ENCODE measurements at places on chromosomes 11 and 22. TPM values are rescaled to one million over a fixed set of nuclear protein-coding genes. Genes with fewer than 3 reads are reported as not detected.

GRCh38 chr22:35113341-35113740 is 47.4 kb downstream of the ISX start:
- no peak for DNase-seq

- no peak for DNase-seq
Observed at GRCh38 chr11:103997082-103997481, 39.4 kb upstream of the DDI1 start.

GRCh38 chr11:26158251-26158650 is 173.7 kb upstream of the ANO3 start:
- no peak for DNase-seq

GRCh38 chr11:1826552-1827094 is 8.2 kb upstream of the SYT8 start:
- no peak for DNase-seq

- no peak for DNase-seq
Observed at GRCh38 chr22:48156603-48157355, 1394.3 kb downstream of the TBC1D22A start.

The PHF5A gene
- 34.5 TPM for total RNA-seq

Measured in hematopoietic multipotent progenitor cell (in vitro differentiated cells).